Fibroblast of skin of scalp (primary cell): ENCODE measurements at places on chromosomes 7 and 10.

DNA sequence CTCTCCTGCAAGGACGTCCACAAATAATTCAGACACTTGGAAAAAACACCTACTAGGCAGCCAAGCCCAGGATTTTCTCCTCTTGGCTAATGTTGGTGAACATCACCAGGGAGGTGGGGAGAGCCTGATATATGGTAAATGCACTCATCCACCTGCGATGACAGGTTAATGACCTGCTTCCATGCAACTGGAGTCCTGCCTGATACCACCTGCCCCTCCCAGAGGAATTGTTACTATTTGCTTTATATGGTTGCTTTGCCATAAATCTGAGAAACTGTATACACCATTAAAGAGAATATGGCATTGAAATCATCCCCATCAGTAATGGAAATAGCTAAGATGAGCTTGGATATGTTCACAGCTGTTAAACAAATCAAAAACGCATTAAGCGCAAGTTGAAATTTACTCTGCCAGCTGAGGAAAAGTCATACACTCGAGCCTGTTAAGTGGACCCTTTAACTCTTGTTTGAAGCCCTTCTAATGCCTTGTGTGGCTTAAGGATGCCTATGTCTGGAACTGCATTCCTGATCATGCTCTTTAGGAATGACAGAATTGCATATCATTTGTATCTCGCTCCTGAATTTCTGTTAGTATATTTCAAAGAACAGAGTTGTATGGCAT, 208.3 kb downstream of the PRPF18 start:
- DNase-seq, result no peak

- no peak for DNase-seq
Measured at GRCh38 chr7:127979113-127979727, 52.0 kb downstream of the LRRC4 start.

DNA sequence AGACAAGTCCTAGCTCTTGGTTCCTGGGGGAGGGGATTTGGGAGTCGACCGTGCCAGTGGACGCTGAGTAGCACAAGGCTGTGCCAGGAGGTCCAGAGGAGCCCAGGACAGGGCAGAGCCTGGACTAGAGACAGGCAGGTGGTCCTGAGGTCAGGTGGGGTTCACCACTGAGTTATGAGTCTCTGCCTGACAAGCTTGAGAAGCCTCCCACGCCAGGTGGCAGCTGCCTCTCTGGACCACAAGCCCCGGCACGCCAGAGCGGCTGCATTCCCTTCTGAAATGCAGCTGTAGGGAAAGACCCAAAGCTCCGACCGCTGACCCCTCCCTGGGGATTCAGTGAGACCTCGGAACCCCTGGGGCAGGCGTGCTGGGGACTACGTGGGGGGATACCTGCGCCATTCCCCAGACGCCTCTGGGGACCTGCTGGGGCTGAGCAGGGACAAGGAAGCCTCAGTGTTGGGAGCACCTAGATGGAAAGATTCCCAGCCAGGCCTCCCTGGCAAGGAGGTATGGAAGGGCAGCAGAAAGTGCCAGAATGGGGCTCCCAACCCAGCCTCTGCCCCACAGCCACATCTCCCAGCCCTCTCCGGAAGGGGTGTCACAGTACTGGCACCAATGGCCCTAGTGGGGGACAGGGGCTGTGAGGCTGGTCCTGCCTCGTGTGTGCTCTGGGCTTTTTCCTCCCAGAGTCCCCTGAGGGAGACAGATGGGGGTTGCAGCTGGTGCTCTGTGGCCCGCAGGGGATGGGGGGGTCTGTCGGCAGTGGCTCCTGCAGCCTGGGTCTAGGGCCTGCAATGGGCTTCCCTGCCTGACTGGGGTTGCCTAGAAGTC, 29.0 kb downstream of the PDGFA start:
- no peak for DNase-seq

DNA sequence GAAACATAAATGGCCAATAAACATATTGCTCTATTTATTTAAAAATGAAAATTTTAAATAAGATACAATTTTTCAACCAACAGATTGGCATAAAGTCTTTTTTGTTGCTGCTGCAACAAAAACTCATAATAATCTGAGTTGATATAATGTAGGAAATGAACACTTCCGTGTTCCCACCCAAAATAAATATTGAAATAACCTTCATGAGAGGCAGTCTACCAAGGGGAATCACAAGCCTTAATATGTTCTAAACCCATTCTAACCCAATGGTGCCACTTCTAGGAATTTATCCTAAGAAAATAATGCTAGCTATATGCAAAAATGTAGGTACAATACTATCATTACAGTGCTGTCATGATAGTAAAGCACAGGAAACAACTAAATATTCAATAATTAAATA, 39.1 kb downstream of the SLC25A13 start:
- no peak for DNase-seq

GRCh38 chr10:69409176-69409495, 7.6 kb downstream of the TACR2 start:
- no peak for DNase-seq

DNA sequence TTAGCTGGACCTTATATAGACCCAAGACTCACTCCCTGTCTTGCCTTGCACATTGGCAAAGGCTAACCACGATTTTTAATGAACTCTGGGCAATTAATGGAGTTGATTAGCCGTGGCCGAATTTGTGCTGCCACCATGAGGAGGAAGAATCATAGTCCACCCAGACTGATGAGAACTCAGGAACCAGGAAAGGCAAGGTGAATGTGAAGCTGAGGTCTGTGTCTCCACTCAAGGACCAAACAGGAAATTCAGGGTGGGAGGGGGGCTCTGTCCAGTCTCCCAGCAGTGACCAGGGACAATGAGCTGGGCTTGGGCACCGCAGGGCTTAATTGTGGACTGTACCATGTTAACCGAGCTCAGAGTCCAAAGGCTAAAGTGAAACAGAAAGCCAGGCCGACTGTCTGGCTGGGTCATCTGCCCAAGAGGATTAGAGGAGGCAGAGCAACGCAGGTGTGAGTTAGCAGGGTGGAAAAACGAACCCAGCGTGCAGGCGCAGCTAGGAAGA, 127.0 kb upstream of the JCAD start:
- DNase-seq, result no peak

GRCh38 chr10:11865561-11865960, 42.4 kb downstream of the PROSER2 start:
- DNase-seq, result no peak

GRCh38 chr7:67512481-67512880, 515.8 kb downstream of the TYW1 start:
- DNase-seq, result no peak

- DNase-seq, result no peak
Measured at GRCh38 chr7:122315507-122316466, 11.2 kb upstream of the FEZF1 start.

- no peak for DNase-seq
Measured at GRCh38 chr7:3880228-3880987, 579.4 kb downstream of the SDK1 start.

DNA sequence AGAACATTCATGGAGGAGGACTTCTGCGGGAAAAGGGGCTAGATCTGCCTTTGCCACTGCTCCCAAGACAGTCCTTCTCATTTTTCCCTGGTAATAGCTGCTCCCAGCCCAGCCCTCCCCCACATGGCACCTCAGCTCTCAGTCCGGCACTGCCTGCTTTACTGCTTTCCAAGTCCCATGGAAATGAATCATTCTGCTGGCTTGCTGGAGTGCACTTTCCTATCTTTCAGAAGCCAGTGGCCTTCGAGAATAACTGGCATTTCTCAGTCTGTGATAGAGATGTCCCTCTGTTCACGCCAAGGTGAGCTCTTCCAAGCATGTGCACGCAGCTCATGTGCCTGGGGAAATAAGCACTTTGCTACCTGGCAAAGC, 61.4 kb downstream of the SYPL1 start:
- DNase-seq, result peak; percentile 40

GRCh38 chr10:81725851-81726250, 149.1 kb upstream of the NRG3 start:
- DNase-seq, result no peak

- no peak for DNase-seq
Measured at GRCh38 chr10:102540023-102540422, 36.3 kb downstream of the SUFU start.

GRCh38 chr10:88715517-88715916, 9.5 kb downstream of the LIPK start:
- no peak for DNase-seq

DNA sequence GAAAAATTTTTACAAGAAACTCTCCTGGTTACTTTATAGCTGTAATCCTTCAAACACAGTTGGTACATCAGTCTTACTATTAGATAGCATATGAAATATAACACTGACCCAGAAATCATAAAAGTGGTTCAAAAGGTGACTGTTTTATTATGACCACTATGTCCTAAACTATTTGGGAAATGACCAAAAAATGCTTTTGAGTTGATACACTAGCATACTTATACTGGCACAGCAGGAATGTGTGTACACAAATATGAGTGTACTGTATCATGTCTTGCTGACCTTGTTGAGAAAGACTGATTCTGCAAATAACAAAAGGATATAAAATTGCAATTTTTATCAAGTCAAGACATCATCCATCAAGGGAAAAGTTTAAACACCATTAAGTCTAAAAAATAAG, 24.3 kb downstream of the CSTF2T start:
- no peak for DNase-seq

- no peak for DNase-seq
Measured at GRCh38 chr7:73624669-73625001, 313 bp upstream of the MLXIPL start.

GRCh38 chr10:1642600-1643160, 94.6 kb downstream of the ADARB2 start:
- DNase-seq, result no peak

DNA sequence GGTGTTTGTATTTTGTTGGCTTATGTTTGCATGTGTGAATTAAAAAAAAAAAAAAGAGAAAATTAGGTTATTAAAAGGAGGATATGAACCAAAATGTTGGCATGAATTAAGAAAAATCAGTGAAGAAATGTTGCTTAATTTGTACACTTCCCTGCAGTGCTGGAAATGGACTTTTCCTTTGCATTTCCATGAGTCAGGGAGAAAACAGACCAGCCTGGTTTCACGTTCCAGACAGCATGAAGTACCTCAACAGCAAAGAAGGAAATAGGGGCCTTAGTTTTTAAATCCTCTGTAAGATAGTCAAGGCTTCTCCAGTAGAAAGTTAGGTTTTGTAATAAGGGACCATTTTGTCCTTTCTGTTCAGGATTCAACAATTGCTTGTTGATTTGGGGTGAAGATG, 159.7 kb downstream of the CELF2 start:
- no peak for DNase-seq

GRCh38 chr10:87733081-87733480, 73.4 kb downstream of the PAPSS2 start:
- no peak for DNase-seq

DNA sequence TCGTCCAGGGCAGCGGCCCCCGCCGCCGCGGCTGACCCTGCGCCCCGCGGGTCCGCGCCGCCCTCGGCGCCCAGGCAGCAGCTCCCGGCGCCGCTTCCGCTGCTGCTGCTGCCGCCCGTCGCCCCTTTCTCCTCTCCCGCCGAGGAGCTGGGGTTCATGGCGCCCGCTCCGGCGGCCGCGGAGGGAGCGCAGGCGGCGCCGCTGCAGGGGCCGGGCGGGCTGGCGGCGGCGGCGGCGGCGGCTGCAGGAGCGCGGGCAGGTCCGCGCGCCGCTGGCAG, 286 bp downstream of the DGKI start:
- peak; percentile 29 for DNase-seq

DNA sequence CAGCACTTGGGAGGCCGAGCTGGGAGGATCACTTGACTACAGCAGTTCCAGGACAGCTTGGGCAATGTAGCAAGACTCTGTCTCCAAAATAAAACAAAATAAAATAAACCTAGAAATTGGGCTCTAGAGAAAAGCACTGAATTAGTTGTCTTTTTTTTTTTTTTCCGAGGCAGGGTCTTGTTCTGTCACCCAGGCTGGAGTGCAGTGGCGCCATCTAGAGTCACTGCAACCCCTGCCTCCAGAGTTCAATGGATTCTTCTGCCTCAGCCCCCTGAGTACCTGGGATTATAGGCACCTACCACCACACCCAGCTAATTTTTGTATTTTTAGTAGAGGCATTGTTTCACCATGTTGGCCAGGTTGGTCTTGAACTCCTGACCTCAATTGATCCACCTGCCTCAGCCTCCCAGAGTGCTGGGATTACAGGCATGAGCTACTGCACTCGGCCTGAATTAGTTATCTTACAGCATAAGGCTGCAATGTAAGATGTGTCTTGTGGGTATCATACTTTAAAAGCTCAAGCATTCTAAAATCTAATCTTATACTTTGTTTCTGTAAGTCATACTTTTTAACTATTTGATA, 12.8 kb downstream of the MEIG1 start:
- DNase-seq, result peak; percentile 24

DNA sequence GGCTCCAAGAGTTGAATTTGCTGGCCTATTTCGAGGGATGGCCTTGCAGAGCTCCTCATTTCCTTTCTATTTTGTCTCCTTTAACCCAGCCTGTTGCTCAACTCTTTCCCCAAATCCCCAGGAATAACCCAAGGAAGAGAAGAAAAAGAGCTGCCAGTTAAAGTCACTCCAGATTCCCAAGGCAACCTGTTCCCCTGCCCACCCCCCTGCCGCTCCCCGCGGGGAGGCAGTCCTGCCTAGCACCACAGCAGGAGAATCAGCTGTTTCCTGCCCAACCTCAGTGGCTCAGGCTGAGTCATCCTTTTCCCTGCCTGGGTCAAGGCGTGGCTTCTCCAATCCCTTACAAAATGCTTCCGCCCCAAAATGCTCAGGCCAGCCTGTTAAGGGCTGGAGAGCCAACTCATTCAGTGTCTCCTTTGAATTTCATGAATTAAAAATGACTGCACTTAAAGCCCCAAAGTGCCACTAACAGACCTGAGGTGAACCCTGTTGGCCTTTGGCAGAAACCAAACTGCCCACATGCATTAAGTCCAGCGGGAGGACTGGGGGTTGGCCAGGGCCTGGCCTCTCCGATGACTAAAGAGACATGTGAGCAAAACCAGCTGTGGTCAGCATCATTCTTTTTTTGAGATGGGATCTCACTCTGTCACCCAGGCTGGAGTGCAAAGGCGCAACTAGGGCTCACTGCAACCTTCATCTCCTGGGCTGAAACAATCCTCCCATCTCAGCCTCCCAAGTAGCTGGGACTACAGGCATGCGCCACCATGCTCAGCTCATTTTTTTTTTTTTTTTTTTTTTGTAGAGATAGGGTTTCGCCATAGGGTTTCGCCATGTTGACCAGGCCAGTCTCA, 83.2 kb upstream of the KIF5B start:
- DNase-seq, result peak; percentile 94

- DNase-seq, result peak; percentile 59
Measured at GRCh38 chr7:26090927-26091519, 61.0 kb upstream of the NFE2L3 start.

- DNase-seq, result no peak
Measured at GRCh38 chr10:71924771-71925170, 39.4 kb upstream of the CHST3 start.

GRCh38 chr10:3476186-3476585, 303.6 kb upstream of the PITRM1 start:
- DNase-seq, result peak; percentile 88
